ENCODE measurements at places on chromosomes 2 and 18.

DNA sequence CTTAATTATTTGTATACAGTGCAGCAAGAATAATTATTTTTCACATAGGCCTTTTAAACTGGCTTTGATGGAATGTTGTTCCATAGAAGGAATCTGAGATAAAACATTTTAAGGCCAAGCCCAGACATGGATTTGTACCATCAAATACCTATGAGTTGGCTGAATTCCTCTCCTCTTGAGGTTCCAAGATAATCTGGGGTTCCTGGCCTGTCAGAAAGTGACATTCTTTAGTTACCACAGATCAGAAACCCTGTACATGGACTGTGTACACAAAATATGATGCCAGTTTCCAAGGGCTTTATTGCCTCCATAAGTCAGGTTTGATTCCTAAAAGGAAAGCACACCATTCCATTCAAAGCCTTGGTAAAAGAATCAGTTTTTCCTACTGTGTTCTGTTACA lies 1256.7 kb upstream of the NRXN1 start:
- no peak for DNase-seq

GRCh38 chr2:159807183-159808031 lies 9.4 kb upstream of the CD302 start:
- DNase-seq: peak; percentile 72

DNA sequence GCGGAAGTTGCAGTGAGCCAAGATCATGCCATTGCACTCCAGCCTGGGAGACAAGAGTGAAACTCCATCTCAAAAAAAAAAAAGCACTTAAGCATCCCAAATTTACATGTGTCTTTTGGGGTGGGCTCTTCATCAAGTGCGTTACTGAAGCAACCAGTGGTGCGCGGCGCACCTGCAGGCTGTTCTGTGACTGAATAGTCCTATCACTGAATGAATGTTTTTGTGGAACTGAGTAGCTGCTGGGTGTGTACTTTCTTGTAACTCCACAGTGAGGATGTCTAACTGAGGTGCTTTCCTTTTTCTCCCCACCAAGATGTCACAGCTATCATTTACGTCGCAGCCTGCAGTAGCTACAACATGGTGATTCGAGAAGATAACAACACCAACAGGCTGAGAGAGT lies 17.0 kb downstream of the CHMP1B start:
- DNase-seq: no peak

DNA sequence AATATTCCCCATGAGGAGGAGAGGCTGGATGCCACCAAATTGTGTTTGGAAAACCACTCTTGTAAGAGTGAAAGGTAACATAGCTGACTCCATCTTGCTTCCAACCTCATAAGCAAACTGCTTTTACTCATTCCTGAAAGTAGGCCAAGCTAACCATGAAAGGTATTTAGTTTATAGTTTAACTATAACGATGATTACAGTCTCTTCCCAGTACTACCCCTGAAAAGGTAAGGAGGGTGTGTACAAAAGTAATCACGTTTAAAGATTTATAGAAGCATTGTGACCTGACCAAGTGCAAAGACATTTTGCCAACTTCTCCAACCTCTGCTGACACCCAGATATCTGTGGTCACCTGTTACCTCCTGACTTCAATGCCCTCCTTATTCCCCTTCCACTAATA lies 122.6 kb downstream of the CD8B2 start:
- no peak for DNase-seq

GRCh38 chr2:69032336-69032735 lies 19.4 kb downstream of the ANTXR1 start:
- DNase-seq: no peak

DNA sequence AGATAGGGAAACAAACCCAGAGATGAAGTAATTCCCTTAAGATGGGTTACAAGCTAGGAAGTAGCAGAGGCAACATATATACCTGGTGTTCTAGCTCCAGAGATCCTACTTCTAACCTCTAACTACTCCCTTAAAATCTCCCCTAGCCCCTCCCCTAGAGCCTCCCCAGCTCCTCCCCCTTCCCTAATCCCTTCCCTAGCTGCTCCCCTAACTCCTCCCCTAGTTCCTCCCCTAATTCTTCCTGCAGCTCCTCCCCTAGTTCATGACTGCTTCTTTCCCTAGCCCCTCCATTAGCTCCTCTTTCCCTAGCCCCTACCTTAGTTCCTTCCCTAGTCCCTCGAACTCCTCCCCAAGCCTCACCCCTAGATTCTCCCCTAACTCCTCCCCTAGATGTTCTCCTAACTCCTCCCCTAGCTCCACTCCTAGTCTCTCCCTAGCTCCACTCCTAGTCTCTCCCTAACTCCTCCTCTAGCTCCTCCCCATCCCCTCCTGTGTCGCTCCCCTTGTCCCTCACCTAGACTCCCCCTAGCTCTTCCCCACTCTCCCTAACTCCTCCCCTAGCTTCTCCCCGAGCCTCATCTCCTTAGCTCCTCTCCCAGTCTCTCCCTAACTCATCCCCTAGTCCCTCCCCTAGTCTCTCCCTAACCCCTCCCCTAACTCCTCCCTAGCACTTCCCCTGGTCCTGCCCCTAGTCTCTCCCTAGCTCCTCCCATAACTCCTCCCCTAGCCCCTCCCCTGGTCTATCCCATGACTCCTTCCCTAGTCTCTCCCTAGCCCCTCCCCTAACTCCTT lies 108.9 kb downstream of the CD226 start:
- peak; percentile 5 for DNase-seq

DNA sequence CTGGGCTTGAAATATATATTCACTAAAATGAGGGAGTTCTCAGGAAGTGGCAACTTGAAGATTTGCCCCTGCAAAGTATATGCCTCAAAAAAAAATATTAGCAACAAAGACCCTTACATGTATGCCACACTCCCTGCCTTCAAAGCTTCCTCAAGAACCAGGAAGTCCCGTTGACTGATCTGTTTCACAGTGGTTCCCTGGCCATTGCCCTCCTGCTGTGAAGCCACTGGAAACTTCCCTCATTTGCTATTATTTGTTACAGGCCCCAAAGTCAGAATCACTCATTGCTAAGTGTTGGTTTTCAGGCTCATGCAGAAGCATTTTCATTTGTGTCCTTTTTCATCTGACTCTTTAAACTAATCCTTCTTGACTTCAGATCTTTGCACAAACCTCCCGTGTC lies 421.5 kb downstream of the ZNF521 start:
- DNase-seq: no peak

GRCh38 chr2:136436936-136437335 lies 319.0 kb upstream of the CXCR4 start:
- DNase-seq: no peak

- DNase-seq: peak; percentile 26
Measured at GRCh38 chr18:52903857-52904256, 563.9 kb downstream of the DCC start.

DNA sequence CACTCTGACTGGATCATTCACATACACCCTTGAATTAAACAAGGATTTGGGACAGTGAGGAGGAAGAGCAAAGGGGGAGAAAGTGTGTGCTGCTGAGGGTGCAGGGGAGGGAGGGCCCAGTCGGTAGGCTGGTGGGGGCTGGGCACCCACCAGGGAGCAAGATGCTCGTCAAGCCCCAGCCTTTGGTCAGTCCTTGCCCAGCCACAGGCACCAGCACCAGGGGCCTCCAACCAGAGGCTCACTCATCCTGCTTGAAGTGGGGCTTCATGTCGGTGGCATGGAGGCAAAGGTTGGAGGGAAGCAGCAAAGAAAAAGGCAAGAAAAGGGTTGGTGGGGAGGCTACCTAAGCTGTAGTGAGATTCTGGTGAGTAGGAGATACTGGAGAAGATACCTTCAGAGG lies 21.9 kb downstream of the CDC42EP3 start:
- DNase-seq: no peak

- no peak for DNase-seq
Measured at GRCh38 chr2:236246711-236247246, 17.4 kb downstream of the ASB18 start.

- no peak for DNase-seq
Measured at GRCh38 chr2:67281101-67281500, 116.0 kb upstream of the ETAA1 start.

DNA sequence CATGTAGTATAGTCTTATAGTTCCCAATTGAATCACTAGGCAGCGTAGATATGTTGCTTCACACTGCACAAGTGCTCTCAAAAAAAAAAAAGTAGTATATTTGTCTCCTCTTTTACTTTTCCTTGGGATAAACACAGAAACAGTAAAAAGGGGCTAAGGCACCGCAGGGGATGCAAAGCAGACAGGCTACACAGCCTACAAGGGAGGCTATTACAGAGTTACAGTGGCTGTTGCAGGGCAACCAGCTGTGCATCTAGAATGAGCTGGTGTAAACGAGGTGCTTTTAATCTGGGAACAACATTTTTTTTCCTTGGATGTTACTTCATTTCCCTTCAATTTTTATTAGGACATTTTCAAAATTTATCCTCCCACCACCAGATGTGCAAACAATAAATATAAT lies 1934.7 kb upstream of the CELF4 start:
- no peak for DNase-seq

DNA sequence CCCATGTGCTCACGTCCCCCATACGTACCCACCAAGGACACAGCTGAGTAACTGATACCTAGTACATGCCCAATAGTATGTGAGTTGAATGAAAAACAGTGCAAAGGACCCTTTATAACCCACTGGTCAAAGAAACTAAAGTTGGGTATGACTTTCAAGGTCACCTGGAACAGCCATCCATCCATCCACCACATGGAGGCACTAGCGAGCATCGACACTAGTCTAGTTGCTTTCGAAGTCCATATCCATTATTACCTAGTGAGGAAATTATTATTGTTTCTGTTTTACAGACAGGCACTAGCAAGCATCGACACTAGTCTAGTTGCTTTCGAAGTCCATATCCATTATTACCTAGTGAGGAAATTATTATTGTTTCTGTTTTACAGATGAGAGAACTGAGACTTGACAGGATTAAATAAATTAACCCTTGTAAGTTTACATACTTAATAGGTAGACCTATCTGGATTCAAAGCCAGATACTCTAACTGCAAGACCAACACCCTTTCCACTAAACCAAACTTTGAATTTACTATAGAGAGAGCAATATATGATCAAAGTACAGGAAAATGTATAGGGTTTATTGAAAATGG lies 233.7 kb downstream of the METTL4 start:
- DNase-seq: peak; percentile 1

GRCh38 chr2:85019121-85019520 lies 48.2 kb downstream of the KCMF1 start:
- no peak for DNase-seq

DNA sequence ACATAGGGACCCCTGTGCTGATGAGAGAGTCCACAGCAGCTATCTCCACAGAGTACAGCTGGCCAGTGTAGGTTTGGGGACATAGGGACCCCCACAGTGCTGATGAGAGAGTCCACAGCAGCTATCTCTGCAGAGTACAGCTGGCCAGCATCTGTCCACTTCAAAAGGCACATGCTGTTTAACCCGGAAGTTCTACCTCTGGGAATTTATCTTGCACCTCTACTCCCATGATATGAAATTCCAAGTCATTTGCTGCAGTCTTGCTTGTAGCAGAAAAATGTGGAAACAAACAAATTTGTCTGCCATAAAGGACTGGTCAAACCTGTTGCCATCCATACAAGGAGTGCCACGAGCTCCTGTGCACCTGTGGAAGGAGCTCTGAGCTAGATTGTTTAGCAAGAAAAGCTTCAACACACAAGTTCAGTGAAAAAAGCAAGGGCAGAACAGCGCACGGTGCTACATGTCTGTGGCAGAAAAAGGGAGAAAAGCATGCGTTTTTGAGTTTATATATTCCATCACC lies 33.1 kb downstream of the LRRFIP1 start:
- no peak for DNase-seq

- no peak for DNase-seq
Measured at GRCh38 chr2:157627594-157628476, 829 bp downstream of the ACVR1C start.

DNA sequence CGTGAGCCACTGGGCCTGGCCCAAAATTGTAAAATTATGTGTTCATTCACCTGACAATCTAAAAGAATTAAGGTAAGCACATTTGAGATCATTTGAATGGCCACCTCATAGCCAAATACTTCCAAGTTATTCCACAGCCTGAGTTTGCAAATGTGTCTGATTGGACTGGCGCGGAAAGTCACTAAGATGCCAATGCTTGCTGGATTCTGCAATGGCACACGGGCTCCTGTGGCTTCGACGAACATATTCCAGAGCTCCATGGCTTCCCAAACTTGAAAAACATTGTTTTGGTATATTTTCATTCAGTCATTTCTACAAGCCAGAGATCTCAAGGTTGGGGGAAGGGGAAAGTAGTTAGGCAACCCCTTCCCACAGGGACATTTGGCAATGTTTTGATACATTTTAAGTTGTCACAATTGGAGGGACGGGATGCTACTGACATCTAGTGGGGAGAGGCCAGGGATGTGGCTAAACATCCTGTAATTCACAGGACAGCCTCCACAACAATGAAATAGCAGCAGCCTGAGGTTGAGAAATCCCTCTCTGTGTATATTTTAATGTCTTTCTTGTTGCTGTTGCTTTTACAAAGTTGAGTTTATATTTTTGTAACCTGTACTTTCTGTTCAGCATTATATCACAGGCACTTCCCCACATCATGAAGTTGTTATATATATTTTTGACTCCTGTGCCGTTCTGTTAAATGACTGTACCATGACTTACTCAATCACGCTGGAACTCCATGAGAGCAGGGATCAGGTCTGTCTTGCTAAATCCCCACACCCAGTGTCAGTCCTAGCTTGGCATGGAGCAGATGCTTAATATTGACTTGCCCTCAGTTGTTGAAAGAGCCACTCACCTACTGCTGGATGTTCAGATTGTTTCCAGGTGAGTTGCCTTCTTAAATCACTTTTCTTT lies 56.9 kb downstream of the COL4A4 start:
- DNase-seq: peak; percentile 73

DNA sequence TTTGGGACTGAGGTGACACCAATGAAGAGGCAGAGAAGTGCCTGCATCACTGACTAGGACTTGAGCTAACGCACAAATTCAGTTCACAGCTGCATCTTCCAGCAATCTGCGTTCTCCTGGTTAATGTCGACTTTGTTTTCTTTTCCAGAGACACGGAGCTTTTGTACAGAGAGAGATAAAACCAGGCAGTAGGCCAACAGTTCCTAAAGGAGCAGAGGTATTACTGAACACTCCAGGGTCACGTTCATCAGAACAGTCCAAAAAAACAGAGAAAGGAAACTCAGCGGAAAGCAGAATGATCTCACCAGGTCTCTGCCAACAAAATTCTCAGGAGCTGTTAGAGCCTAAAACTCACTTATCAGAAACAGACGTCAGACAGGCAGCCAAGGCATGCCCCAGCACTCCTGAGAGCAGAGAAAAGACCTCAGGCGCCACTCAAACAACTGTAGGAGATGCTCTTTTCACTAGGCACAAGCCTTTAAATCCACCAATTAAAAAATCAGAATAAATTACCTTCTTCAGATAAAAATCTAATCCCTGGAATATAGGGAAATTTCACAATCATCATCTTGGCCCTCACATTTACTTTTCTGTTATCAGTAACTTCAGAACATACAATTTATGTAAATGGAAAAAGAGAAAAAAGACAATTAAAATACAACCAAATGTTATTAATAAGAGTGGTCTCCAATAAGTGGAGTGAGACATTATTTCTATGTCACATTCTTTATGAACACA lies 95.9 kb upstream of the SPTBN1 start:
- DNase-seq: no peak

DNA sequence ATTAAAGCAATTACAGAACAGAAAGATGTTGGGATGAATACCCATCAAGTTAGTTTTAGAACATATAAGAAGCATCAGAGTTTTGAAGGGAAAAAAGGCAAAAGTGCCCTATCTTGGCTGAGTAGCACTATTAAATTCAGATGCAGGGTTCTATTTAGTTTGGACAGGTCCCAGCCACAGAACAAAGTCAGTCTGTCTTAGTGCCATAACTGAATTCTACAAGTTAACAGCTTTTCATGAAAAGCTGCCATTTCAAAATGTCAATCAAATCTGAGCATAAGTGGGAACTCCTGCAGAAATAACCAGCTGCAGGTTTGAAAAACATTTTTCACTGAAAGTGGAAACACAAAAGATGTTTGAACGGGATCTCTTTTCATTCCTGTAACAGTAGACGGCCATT lies 160.4 kb downstream of the SRBD1 start:
- DNase-seq: no peak

Data from A549 (cell line).